SK-N-SH (cell line): ENCODE measurements at places on chromosomes 7 and 10.

DNA sequence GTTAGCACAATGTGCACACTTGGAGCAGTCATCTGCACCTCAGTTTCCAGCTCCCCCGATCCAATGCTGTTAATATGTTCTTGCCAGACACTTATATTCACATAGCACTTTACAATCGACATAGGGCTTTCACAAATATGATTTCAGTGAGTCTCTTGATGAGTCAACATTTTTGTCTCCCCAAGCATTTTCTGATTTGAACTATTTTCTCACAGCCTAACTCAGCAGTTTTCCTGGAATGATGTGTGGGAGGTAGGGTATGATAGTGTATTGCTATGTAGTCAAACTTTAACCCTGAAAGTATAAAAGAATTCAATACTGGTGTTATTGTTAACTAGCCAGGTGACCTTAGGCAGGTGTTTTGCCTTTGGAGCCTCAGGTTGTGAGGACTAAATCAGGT is 82.5 kb upstream of the LRGUK start:
- DNase-seq, result no peak

GRCh38 chr10:11170574-11170973 is 152.9 kb downstream of the CELF2 start:
- no peak for DNase-seq

DNA sequence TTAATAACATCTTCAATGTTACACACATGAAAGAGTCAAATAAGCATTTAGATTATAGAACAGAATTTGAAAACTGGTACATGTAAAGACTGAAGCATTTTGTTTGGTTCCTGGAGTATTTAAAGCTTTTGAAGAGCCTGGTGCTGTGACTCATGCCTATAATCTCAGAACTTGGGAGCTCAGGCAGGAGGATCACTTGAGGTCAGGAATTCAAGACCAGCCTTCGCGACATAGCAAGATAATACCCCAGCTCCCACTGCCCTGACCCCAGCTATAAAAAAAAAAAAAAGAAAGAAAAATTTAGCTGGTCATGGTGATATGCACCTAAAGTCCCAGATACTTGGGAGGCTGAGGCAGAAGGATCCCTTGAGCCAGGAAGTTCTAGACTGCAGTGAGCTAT is 87.8 kb downstream of the HDAC9 start:
- DNase-seq, result no peak

GRCh38 chr7:138555684-138556083 is 95.6 kb downstream of the TRIM24 start:
- DNase-seq, result no peak

- no peak for DNase-seq
These were observed 456.8 kb upstream of the KLF6 start for GRCh38 chr10:4241724-4242345.

GRCh38 chr10:60572511-60573194 is 183.0 kb upstream of the ANK3 start:
- DNase-seq, result peak; percentile 46

- no peak for DNase-seq
These were observed 26.6 kb downstream of the CHST3 start for GRCh38 chr10:71990706-71991269.

- DNase-seq, result no peak
These were observed 40.3 kb downstream of the TSPAN15 start for GRCh38 chr10:69491611-69492010.

DNA sequence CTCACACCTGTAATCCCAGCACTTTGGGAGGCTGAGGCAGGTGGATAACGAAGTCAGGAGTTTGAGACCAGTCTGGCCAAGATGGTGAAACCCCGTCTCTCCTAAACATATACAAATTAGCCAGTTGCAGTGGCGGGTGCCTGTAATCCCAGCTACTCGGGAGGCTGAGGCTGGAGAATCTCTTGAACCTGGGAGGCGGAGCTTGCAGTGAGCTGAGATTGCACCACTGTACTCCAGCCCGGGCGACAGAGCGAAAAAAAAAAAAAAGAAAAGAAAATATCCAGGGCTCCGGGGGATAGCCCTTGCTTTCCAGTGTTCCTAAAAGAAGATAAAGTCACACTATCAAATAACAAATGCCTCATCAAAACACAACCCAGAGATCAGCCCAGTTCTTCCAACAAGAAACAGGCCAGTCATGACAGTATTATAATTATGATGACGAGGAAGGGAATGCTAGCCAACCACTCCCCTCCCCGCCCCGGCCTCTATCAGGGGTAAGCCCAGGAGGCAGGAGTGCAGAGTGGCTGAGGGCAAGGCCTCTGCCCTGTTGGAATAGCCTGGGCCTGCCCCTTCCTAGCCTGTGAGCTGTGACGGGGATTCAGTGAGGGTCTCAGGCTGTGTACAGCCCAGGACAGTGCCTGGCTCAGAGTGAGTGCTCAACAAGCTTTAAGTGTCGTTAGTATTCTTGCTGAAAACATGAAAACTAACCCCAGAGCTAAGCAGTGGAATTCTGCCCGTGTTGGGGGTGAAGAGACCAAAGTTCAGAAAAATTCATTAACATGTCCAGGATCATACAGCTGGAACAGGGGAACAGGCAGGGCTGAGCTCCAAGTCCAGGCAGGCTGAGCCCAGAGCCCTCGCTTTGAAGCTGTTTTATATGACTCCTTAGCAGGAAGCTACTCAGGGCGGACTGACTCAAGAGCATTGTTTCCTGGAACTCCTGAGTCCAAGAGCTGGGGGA is 54.3 kb downstream of the FAM241B start:
- DNase-seq, result peak; percentile 39

GRCh38 chr7:13144673-13145072 is 457.2 kb downstream of the ARL4A start:
- DNase-seq, result no peak

DNA sequence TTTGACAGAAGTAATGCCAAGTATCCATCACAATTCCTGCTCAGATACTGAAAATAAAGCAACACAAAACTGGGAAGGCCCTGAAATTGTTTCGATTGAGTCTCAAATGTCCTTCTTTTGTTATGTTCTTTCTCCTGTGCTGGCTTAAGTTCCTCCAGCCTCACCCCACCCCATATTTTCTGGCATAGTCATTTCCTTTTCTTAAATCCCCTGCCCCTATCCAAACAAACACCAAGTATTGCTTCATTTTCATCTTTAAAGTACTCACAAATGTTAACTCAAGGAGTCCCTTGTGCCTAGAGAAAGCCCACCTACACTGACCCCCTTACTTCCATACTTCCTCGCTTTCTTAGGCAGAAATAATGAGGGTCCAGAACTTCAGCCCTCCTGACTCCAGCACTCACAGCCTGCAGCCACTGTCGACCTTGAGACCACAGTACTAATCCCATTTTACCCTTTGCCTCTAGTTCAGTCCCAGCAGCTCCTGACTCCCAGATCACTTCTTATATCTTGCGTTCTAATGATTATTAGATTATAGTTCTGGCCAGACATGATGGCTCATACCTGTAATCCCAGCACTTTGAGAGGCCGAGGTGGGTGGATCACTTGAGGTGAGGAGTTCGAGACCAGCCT is 73.2 kb upstream of the ST8SIA6 start:
- DNase-seq, result no peak

DNA sequence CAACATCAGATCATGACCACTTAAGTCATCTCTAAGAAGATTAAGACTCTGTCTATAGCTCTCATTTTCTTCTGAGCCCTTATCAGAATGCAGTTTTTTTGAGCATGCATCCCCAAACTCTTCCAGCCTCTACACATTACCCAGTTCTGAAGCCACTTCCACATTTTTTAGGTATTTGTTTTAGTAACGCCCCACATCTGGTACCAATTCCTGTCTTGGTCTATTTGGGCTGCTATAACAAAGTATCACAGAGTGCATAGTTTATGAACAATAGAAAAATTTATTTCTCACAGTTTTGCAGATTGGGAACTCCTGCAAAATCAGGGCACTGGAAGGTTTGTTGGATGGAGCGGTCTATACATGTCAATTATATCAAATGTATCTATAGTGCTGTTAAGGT is 107.7 kb upstream of the KCND2 start:
- DNase-seq, result no peak

GRCh38 chr7:127347567-127348246 is 44.8 kb downstream of the ZNF800 start:
- DNase-seq, result peak; percentile 96

DNA sequence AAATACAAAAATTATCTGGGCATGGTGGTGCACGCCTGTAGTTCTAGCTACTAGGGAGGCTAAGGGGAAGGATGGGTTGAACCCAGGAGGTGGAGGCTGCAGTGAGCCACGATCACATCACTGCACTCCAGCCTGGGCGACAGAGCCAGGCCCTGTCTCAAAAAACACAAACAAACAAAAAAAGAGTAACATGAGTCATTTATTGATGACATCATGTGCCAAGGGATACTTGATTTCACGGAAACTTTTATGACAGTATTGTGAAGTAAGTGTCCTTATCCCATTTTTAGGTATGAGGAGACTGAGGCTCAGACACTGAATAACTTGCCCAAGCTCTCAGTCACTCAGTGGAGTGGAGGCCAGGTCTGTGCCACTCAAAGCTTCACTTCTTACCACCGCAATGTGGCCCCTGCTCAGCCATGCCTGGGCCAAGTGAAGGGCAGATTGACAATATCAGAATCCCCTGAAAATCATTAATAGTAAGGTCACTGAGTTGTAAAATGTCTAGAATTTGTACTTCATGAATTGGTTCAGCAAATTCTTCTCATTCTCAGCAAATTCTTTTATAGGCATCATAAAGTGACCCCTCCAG is 36.5 kb downstream of the EMX2 start:
- DNase-seq, result no peak

GRCh38 chr7:47762746-47763062 is 180.8 kb upstream of the TNS3 start:
- no peak for DNase-seq

DNA sequence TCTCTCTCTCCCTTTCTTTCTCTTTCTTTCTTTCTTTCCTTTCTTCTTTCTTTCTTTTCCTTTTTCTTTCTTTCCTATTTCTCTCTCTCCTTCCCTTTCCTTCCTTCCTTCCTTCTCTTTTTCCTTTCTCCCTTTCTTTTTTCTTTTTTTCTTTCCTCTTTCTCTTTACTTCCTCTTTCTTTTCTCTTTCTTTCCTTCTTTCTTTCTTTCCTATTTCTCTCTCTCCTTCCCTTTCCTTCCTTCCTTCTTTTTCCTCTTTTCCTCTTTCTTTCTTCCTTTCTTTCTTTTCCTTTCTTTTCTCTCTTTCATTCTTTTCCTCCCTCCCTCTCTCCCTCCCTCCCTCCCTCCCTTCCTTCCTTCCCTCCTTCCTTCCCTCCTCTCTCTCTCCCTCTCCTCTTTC is 81.5 kb downstream of the RHOBTB1 start:
- DNase-seq, result no peak

DNA sequence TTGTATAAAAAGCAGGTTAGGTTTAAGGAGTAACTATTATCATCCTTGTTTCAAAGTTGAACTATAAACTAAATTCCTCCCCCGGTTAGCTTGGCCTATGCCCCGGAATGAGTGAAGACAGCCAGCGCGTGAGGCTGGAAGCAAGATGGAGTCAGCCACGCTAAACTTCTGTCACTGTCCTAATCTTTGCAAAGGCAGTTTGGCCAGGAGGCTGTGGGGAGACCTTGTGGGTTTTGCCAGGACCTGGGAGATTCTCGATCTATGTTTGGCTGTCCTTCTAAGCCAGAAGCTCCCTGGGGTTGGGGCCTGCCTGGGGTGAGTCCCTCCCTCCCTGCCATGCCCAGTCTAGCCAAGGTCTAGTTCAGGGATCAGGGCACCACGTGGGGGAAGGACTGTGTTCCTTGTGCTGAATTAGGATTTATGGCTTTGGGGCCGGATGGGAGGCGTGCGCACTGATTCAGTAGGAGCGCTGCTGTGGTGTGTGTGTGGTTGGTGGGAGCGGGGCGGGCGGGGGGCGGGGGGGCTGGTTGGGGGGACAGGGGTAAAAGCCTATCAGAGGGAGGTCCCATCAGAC is 871 bp upstream of the GTF2IRD1 start:
- peak; percentile 83 for DNase-seq

DNA sequence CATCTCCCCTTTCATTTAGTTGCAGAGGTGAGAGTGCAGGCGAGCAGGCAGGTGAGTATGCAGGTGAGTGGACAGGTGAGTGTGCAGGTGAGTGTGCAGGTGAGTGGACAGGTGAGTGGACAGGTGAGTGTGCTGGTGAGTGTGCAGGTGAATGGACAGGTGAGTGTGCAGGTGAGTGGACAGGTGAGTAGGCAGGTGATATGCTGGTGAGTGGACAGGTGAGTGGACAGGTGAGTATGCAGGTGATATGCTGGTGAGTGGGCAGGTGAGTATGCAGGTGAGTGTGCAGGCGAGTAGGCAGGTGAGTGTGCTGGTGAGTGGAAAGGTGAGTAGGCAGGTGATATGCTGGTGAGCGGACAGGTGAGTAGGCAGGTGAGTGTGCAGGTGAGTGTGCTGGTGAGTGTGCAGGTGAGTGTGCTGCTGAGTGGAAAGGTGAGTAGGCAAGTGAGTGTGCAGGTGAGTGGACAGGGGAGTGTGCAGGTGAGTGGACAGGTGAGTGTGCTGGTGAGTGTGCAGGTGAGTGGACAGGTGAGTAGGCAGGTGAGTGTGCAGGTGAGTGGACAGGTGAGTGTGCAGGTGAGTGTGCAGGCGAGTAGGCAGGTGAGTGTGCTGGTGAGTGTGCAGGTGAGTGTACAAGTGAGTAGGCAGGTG is 165.6 kb downstream of the ADARB2 start:
- no peak for DNase-seq

GRCh38 chr10:119233821-119234220 is 26.4 kb downstream of the GRK5 start:
- no peak for DNase-seq

DNA sequence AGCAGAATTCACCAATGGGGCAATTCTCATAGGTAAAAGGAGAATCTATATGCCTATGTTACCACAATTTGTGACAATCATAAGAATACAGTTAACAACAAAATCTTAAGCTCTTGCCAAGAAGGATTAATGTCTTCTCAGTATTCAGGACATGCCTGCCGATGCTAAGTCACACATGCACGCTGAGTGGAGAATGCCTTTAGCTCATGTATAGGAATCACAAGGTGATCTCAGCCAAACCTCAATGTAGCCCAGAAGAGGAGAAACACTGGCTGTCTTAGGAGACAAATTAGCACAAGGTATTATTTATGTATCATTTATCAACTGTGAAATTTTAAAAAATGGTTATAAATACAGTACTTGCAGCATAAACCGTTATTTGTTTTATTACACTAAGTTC is 2.7 kb downstream of the HTR7 start:
- no peak for DNase-seq

- DNase-seq, result no peak
These were observed 7.2 kb upstream of the EPHA1 start for GRCh38 chr7:143415742-143416397.

- DNase-seq, result no peak
These were observed 78.1 kb upstream of the NRBF2 start for GRCh38 chr10:63054889-63055611.

DNA sequence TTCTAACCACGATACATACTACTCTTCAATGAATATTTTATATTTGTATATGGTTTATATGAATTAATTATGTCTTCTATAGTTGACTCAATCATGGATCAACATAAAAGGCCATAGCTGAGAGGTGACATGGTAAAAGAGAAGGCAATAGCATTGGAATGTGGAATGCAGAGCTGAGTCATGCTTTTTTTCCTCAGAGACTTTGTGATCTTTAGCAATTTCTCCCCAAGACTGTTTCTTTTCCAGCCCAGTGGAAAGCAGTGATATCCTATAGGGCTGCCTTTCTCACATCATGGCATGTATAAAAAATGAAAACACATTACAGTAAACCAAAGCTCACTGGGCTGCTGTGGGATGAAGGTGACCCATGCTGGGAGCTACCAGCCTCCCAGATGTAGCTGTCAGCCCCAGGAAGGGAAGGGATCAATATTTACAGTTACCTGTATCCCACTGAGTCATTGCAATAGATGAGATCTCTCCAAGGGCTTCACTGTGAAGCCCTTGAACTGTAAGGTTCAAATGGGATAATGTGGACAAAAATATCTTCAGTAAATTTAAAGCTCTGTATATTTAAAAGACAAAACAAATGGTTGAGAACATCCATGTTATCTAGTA is 30.2 kb downstream of the SLC39A12 start:
- DNase-seq, result no peak
